Activated naive CD8-positive, alpha-beta T cell treated with anti-CD3 and anti-CD28 coated beads, Interleukin-2, amount 10 ng/mL, durations not matched to agents 7 days and 5 days (primary cell): ENCODE measurements at places on chromosomes 11 and 22.

DNA sequence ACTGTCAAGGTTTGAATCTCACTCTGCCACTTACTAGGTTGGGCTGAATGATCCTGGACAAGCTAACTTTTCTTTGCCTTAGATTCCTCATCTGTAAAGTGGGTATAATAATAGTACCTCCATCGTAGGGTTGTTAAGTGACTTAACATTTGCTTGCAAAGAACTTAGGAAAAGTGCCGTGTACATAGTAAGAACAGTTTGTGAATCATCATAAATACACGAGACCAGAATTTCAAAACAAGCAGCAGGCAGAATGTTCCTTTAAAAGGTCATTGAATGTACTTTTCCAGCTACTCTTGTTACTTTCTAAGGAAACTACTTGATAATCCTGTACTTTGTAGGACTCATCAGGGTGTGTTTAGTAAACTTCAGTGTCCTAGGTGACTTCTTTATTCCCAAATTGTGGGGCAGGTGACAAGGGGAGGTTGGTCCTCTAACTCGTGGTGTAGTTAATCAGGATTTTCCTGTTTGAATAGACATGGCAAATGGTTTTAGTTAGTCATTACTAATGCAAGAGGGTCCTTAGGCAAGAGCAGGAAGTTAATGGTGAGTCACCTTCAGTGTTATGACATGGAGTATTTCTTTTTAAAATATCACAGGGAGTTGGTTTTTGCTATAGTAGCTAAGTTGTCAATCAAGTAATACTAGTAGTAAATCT lies 67.9 kb downstream of the YAP1 start:
- no peak for DNase-seq

DNA sequence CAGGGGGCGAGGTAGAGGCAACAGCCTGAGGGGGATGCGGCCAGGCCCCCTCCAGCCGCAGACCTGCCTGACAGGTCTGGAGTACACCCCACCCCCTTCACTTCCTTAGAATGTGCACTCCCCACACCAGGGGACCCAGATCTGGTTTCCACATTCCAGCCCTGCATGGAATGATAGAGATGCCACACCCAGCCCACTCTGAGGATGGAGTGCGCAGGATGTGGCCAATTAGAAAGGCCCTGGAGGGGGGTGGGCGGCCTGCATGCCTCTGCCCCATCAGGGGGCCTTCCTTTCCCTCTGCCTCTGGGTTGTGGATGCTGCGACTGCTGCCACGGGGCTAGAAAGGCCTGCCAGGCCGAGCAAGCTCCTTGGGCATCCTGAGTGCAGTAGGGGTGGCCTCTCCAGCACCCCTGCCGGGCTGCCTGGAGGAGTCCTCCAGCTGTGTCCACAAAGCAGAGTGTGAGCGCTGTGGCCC lies 28.2 kb upstream of the MGAT3 start:
- no peak for DNase-seq

GRCh38 chr11:2399488-2400068 lies 972 bp upstream of the TSSC4 start:
- no peak for DNase-seq

DNA sequence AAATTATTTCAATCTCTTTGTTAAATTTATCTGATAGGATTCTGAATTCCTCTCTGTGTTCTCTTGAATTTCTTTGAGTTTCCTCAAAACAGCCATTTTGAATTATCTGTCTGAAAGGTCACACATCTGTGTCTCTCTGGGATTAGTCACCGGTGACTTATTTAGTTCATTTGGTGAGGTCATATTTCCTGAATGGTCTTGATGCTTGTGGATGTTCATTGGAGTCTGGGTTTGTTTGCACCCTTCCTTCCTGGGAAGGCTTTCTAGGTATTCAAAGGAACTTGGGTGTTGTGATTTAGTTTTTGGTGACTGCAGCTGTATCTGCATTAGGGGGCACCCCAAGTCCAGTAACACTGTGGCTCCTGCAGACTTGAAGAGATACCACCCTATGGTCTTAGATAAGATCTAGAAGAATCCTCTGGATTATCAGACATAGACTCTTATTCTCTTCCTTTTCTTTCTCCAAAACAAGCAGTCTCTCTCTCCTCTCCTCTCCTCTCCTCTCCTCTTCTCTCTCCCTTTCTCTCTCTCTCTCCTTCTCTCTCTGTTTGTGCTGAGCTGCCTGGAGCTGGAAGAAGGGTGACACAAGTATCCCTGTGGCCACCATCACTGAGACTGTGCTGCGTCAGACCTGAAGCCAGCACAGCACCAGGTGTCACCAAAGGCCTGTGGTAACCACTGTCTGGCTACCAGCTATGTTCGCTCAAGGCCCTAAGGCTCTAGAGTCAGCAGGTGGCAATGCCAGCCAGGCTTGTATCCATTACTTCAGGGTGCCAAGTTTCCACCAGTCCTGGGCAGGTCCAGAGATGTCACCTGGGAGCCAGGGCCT lies 3.3 kb upstream of the HEPN1 start:
- DNase-seq: no peak

DNA sequence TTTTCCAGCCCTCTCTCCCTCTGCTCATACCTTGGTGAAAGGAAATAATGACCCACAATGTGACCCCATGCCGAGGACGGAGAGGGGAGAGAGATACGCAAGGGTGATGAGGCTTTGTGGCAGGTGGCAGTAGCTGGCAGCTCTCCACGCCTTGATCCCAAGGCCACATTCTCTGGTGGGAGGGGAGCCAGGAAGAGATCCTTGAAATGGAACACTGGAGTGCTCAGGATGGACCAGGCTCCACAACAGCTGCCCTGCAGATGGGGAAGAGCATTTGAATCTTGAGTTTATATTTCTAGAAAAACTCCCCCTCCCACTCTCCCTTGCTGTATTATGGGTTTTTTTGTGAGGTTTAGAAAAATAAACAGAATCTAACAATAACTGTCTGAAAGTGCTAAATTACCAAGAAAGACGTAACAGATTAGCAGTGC lies 61.6 kb upstream of the CDON start:
- no peak for DNase-seq
